Activated T-cell treated with anti-CD3 and anti-CD28 coated beads, Interleukin-2, amount 50 U/mL, for 1 hour (primary cell): ENCODE measurements at places on chromosomes 12 and 14.

DNA sequence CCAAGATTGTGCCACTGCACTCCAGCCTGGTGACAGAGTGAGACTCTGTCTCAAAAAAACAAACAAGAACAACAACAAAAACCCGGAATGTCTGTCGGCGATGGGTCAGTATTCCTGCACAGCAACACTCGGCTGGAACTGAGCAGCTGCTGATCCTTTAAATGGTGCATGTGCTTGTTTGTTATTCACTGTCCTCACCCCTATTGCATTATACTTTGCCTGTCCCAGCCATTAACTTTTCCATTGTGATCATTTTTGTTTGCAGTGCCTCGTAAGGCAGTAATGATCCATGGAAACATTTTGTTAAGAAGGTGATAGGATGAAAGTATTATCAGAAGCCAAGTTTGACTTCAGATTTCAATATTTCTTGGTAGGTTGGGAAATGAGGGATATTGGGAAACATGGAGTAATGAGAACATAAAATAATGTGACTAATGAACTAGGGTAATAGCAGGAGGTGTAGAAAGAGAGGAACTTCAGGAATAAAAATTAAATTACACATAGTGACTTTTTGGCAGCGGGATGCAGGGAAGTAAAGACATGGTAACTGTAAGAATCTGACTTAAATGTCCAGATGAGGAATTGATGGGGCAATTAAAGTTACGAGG is 6.1 kb downstream of the ACSS3 start:
- DNase-seq, result no peak

GRCh38 chr12:1429980-1430379 is 164.4 kb downstream of the FBXL14 start:
- no peak for DNase-seq

GRCh38 chr12:115382681-115383080 is 698.7 kb upstream of the TBX3 start:
- no peak for DNase-seq

- no peak for DNase-seq
Measured at GRCh38 chr12:101759396-101760047, 20.3 kb upstream of the SYCP3 start.
